ENCODE measurements at places on chromosomes 5 and 9.

GRCh38 chr5:112434641-112435040 lies 15.6 kb upstream of the EPB41L4A start:
- DNase-seq: no peak

DNA sequence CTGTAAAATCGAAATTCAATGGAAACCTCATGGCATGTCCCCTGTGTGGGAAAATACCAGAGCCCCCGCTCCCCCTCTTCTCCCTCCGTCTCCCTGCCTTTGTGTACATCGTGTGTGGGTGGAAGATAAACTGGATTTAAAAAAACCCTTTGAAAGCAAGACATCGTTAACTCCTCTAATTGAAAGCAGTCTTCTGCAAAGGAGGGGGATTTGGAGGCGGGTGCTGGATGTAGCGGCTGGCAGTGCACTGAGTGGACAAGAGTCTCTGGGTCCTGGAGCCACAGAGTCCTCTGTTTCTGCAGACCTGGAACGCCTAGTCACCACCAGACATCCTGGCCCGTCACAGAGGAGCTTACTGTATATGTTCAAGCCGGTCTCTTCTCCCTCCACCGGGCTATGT lies 169.4 kb downstream of the PAPPA start:
- DNase-seq: no peak

GRCh38 chr9:117121316-117121715 lies 293.5 kb downstream of the ASTN2 start:
- DNase-seq: no peak

DNA sequence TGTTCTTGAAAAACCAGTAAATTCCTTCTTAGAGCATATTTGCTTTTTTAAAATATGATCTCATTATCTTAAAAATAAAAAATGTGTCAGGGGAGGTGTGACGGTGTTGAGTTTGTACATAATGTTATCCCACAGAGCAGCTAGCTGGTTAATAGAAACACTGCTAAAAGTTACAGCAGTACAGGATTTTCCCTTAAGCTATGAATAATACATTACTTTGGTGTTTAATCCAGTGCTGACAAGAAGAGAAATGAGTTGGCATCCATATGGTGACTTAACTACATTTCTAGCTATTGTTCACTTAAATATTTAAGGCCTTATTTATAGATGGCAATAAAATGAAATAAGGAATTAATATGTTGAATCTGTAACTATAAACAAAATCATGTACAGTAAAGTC lies 883.1 kb downstream of the CDH18 start:
- no peak for DNase-seq

- DNase-seq: no peak
These were observed 986.9 kb upstream of the ARRDC3 start for GRCh38 chr5:92370032-92370431.

DNA sequence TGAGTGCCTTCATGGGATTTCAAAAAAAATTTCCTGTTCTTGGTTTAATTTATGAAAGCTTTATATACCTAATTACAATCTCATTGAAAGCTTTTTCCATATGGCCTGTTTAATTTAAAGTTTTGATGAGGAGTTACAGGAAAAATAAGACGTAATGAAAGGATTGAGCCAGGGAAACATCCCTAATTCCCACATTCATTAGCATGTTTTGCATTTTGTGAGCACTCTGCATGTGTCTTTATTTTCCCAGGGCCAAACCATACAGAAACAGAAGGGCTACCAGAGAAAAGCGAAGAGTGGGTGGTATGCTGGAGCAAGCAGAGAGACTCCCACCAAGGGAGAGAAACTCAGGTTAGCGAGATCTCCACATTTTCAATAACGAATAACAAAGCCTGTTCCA lies 20.3 kb upstream of the LECT2 start:
- DNase-seq: no peak

DNA sequence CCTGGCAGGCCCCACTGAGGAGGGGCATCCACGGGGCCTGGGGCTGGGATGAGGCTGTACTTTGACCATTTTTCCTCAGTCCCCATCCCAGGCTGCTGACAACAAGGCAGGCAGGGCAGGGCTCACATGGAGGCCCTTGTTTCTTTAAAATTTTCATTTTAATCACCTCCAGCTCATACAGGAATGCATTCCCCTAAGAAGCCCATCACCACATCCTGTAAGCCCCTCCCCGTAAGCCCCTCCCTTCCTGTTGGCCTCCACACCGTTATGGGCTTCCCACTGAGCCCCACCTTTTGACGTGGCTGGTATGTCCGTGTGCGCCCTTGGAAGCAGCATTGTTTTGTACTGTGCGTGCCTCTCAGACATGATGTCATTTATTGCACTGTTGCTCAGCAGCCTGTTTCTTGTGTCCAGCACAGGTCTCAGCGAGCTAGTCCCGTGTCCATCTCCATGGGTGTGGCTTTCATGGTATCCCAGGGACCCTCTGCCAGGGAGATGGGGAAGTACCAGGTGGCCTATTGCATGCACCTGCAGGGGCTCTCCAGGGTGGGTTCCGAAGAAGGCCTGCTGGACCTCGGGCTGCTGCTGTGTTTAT lies 22.4 kb downstream of the PHF2 start:
- DNase-seq: no peak

DNA sequence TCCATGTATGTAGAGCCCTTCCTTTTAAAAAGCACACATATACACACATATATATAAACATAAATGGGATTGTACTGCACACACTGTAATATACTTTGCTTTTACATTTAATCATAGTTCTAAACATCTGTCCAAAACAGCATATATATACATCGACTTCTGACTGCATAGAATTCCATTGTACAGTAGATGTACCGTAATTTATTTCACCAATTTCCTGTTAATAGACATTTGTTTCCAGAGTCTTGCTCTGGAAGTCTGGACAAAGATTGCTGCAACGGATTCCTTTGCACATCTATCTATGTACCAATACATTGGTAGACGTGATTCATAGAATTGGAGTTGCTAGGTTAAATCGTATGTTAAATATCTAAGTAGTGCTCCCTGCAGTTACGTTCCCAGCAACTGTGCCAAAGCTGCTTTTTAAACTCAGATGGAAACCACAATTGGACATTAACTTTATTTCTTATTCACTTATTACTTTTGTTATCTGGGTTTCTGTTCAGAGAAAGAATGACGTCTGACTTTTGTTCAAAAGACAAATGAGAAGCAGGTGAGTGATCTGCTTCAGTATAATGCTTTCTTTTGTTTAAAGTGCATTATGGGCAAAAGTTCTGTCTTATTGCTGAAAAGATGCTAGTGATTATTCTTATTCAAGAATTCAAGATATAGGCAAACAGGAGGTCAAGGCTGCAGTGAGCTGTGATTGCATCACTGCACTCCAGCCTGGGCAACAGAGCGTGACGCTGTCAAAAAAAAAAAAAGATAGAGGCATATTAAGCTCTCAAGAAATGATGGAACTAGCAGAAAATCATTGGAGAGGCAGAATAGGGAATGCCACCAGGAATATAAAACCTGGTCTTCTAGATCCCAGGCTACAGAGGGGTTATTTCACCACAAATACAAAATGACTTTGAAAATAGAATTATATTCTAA lies 138.2 kb downstream of the FGF1 start:
- no peak for DNase-seq

DNA sequence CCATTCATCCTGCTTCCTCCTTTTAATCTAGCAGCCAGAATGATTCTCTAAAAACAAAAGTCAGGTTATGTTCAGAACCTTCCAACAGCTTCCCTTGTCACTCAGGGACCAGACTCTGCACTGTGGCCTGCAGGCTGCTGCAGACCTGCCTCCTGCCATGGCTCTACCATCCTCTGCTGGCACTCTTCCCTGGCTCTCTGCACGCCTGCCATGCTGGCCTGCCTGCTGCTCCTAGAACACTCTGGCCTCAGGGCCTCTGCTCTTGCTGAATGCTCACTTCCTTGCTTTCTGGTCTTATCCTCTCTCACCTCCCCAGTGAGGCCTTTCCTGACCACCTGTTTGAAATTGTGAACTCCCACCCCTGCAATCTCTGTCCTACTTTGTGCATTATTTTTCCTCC lies 149.4 kb downstream of the CD180 start:
- no peak for DNase-seq

DNA sequence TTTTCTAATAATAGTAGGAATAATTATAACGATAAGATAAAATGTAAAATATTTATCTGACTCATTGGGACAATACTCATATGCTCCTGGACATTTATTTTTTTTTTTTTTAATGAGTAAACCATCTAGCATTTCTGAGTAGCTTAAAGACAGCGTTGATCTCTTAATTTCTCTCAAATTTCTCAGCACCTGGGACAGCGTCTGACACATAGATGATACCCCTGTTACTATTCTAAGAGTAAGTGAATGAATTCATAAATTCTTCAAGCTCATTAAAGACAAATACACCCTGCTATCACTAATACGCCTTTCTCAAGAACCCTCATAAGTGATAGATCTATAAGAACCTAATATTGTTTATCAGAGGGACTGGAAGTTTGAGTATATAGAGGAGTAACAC lies 12.0 kb upstream of the HTR4 start:
- no peak for DNase-seq

GRCh38 chr5:66992547-66992946 lies 204.1 kb downstream of the CD180 start:
- DNase-seq: no peak

GRCh38 chr9:105399117-105399516 lies 48.7 kb upstream of the FSD1L start:
- no peak for DNase-seq

DNA sequence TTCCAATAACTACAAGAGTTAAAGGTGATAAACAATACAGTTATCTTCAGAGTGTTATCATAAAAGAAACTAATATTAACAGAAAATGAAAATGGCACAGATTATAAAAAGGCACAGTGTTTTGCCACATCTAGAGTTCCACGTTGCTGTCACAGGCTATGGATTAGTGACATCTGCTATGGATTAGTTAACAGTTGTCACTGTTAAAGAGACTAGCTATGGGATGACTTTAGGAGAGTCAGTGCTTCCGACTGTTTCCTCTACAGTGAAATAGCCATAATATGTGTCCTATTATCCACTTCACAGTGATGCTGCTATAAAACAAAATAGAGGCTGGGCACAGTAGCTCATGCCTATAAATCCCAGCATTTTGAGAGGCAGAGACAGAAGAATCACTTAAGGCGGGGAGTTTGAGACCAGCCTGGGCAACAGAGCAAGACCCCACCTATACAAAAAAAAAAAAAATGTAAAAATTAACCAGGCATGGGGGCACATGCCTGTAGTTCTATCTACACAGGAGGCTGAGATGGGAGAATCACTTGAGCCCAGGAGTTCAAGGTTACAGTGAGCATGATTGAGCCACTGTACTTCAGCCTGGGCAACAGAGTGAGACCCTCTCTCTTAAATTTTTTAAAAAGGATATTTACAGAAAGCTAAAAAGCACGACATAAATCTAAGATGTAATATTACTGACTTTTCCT lies 19.7 kb downstream of the MAPKAP1 start:
- no peak for DNase-seq

- no peak for DNase-seq
These were observed 80.9 kb upstream of the CPEB4 start for GRCh38 chr5:173807181-173807655.

GRCh38 chr5:154081246-154081645 lies 42.5 kb downstream of the MFAP3 start:
- no peak for DNase-seq

GRCh38 chr9:12698986-12699385 lies 5.8 kb downstream of the TYRP1 start:
- DNase-seq: no peak
